ENCODE measurements at places on chromosomes 11 and 22. TPM values are rescaled to one million over a fixed set of nuclear protein-coding genes. Genes with fewer than 3 reads are reported as not detected.

- no peak overlapping the region for H3K4me3 ChIP-seq
- peaks cover 7% of the 10 kb centered on the region for H3K4me1 ChIP-seq
- no peaks in the 10 kb centered on the region for H3K27me3 ChIP-seq
- H3K27ac ChIP-seq: no peak overlapping the region
- H3K36me3 ChIP-seq: peaks cover 16% of the 10 kb centered on the region
- no peak for DNase-seq
These were observed 20.9 kb downstream of the TCP11L1 start for GRCh38 chr11:33060271-33060670.

DNA sequence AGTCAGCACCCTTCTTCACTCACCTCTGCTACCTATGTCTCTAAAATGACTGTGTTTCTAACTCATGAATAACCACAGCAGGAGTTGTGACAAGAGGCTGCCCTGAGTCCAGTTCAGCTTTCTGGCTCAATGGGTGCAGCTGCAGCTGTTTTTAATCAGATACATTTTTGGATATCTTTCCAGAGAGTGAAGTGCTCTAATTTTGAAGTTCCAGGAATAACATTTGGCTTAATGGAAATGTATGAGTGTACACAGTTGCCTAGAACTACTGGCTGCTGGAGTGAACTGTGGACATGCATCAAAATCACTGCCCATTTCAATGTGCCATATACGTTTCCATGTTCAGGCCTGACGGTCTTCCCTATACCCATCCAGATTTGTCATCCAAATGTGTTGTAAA is 769.5 kb upstream of the ANO3 start:
- no peak overlapping the region for H3K27ac ChIP-seq
- DNase-seq: no peak

- H3K27ac ChIP-seq: no peak overlapping the region
- peaks cover 54% of the 10 kb centered on the region for H3K36me3 ChIP-seq
- H3K4me1 ChIP-seq: no peaks in the 10 kb centered on the region
- no peak overlapping the region for H3K4me3 ChIP-seq
- no peak for DNase-seq
These were observed 85.5 kb downstream of the XRRA1 start for GRCh38 chr11:74863410-74863809.

GRCh38 chr22:29654420-29654819 is 51.0 kb downstream of the NF2 start:
- no peak for DNase-seq
- no peaks in the 10 kb centered on the region for H3K4me1 ChIP-seq
- H3K27ac ChIP-seq: no peak overlapping the region

DNA sequence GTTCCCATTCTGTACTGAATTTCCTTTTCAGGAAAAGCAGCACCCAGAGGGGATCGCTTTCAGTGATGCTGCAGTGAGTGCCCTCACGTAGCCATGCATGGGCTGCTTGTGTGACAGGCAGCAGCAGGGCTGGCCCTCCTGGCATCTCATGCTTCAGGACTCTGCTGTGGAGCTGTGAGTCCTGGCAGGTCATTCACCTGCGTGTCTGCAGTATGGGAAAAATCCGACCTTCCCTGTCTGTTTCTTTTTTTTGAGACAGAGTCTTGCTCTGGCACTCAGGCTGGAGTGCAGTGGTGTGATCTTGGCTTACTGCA is 13.4 kb downstream of the GLB1L2 start:
- no peaks in the 10 kb centered on the region for H3K36me3 ChIP-seq
- no peak for DNase-seq
- H3K27ac ChIP-seq: no peak overlapping the region
- H3K4me3 ChIP-seq: no peak overlapping the region
- H3K4me1 ChIP-seq: peaks cover 3% of the 10 kb centered on the region

DNA sequence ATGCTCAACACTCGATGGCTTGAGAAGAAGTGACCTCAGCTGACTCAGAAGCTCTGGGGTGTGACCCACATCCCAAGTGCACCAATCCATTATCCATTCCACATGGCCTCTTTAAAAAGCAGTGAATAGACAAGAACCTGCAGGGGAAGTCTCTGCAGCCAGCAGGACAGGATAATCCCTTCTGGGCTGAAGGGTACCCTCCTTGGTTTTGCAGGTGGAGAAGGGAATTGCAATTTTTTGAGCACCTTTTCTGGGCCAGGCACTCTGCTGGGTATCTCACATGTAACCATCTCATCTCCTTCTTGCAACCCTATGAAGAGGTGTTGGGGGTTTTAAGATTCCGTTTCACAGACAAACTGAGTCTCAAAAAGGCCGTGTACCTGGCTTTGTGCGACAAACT is 76.6 kb downstream of the MYO18B start:
- H3K27me3 ChIP-seq: no peaks in the 10 kb centered on the region
- H3K36me3 ChIP-seq: no peaks in the 10 kb centered on the region
- no peak for DNase-seq
- H3K4me1 ChIP-seq: no peaks in the 10 kb centered on the region
- H3K27ac ChIP-seq: no peak overlapping the region

DNA sequence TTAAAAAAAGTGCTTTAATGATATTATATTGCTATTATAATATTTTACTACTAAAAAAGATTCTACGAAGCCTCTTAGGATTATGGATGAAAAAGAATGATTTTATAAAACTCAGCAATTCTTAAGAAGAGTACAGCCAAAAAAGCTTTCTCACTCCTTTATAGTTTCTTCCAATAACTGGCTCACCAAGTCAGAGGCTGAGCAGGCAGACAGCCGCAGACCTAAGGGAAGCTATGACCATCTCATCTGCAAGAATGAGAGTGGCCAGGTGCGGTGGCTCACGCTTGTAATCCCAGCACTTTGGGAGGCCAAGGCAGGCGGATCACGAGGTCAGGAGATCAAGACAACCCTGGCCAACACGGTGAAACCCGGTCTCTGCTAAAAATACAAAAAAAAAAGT is 12.7 kb upstream of the EMID1 start:
- no peak for DNase-seq
- H3K4me1 ChIP-seq: peaks cover 6% of the 10 kb centered on the region
- H3K27me3 ChIP-seq: no peaks in the 10 kb centered on the region
- H3K27ac ChIP-seq: no peak overlapping the region
- no peaks in the 10 kb centered on the region for H3K36me3 ChIP-seq

GRCh38 chr22:45083659-45084305 is 74.0 kb upstream of the PHF21B start:
- H3K27me3 ChIP-seq: no peaks in the 10 kb centered on the region
- H3K27ac ChIP-seq: no peak overlapping the region
- no peak overlapping the region for H3K4me3 ChIP-seq
- H3K4me1 ChIP-seq: no peaks in the 10 kb centered on the region

DNA sequence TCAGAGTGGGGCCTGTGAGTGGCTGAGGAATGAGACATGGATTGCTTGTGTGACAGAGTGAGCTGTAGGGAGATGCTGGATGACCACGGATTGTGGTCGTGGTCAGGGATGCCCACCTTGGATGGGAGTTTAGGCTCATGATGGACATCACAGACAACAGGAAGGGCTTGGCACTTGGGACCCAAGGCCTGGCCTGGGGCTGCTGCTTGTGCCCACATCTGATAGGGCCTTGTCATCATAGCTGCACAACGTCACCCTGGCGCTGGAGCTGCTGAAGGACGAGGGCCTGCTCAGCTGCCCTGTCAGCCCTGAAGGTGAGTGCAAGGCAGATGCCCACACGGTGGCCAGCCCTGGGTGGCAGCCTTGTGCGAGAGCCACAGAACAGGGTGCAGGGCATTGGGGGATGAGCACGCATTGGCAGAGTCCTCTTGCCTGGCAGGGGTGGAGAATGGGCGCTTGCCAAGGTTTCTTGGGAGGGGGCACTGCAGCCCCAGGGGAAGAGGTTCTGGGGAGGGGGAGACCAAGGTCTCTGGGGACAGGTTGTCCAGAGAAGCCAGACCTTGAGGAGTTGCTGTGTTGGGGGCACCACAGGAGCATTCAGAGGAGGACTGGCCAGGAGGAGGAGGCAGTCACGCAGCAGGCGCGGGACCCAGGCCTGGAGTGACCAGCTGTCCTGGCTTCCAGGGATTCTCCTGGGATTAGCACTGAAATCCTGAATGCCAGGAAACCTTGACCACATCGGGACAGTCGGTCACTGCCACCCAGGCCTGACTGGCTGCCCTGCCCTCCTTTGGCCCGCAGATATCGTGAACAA is 25.0 kb downstream of the PARVG start:
- no peak for DNase-seq
- H3K36me3 ChIP-seq: no peaks in the 10 kb centered on the region
- H3K4me3 ChIP-seq: no peak overlapping the region

DNA sequence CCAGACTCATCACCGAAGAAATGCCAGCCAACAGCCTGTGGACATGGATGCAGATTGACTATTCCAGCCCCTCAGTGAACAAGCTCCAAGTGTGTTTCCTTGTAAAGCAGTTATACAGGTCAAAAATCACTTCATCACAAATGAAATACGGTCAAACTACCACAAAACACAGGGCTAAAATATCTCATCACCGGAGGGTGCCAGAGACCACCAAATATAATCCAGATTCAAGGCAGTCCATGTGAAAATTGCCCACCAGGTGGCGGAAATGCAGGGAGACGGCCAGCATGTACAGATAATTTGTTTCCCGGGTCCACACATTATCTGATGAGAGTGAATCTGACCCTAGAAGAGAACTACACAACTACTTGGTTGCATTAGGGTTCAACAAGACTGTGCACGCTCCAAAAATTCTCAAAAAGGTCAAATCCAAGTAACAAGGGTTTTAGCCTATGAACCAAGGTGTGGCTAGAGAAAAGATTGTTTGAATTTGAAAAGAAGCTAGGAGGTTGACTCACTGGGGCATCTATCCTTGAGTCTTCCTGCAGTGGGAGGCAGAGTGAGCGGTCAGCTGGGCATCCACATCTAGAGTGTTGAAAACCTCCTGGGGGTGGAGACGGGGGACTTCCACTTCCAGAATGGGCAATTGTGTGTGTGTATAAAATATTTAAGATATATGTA is 71.7 kb downstream of the IGLL5 start:
- no peak overlapping the region for H3K4me3 ChIP-seq
- H3K36me3 ChIP-seq: no peaks in the 10 kb centered on the region
- no peaks in the 10 kb centered on the region for H3K4me1 ChIP-seq
- no peak overlapping the region for H3K27ac ChIP-seq

DNA sequence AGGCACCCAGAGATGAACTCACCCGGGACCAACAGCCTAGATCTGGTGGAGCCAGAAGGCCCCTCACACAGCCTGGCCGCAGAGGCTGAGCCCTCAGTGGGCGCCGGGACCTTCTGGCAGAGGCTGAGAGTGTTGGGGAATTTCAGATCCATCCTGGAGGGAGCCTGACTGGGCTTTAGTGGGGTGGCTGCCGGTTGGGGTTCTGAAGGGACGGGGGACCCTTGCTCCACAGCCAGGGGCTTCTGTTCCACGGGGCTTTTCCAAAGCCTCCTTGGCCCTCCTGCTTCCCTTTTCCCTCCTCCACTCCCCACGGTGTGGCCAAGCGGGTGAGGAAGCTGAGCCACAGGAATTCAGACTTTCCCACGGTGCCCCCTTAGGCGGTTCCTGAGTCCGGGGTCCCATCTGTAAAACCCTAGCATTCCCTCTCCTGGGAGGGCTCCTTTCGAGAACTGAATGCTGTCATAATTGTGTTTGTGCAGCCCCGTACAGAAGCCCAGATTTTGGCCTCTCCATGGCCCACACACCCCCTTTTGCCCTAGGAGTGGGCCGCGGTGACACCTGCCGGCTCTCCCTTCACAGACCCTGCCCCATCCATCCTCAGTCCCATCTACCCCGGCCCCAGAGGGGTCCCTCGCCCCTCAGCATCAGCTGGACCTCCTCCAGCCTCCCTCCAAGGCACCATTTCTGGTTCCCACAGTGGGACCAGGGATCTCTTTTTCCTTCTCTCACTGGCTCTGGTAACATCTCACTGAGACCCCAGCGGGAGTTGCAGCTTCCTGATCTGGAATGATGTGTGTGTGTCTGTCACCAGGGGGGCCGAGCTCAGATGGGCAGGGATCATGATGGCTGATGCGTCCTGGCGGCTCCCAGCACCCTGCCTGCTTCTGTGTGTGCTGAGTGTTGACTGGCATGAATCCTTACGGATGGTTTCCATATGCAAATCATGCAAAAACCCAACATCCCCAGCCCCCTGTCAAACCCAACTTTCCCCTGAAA is 1048.4 kb downstream of the TBC1D22A start:
- no peak overlapping the region for H3K4me3 ChIP-seq
- H3K4me1 ChIP-seq: no peaks in the 10 kb centered on the region
- H3K27me3 ChIP-seq: no peaks in the 10 kb centered on the region
- H3K27ac ChIP-seq: no peak overlapping the region
- H3K36me3 ChIP-seq: no peaks in the 10 kb centered on the region

GRCh38 chr11:129248618-129249017 is 56.5 kb upstream of the ARHGAP32 start:
- no peaks in the 10 kb centered on the region for H3K36me3 ChIP-seq
- no peak overlapping the region for H3K4me3 ChIP-seq
- H3K27me3 ChIP-seq: no peaks in the 10 kb centered on the region

- peak; percentile 72 for DNase-seq
- no peaks in the 10 kb centered on the region for H3K36me3 ChIP-seq
- peaks cover 27% of the 10 kb centered on the region for H3K4me1 ChIP-seq
- H3K27me3 ChIP-seq: no peaks in the 10 kb centered on the region
- no peak overlapping the region for H3K4me3 ChIP-seq
- no peak overlapping the region for H3K27ac ChIP-seq
These were observed 8.9 kb downstream of the ZNRF3 start for GRCh38 chr22:28892175-28892731.

GRCh38 chr11:124108156-124108555 is 7.1 kb upstream of the VWA5A start:
- H3K36me3 ChIP-seq: no peaks in the 10 kb centered on the region
- H3K27me3 ChIP-seq: no peaks in the 10 kb centered on the region
- H3K27ac ChIP-seq: no peak overlapping the region
- no peak overlapping the region for H3K4me3 ChIP-seq
- peak; percentile 53 for DNase-seq

DNA sequence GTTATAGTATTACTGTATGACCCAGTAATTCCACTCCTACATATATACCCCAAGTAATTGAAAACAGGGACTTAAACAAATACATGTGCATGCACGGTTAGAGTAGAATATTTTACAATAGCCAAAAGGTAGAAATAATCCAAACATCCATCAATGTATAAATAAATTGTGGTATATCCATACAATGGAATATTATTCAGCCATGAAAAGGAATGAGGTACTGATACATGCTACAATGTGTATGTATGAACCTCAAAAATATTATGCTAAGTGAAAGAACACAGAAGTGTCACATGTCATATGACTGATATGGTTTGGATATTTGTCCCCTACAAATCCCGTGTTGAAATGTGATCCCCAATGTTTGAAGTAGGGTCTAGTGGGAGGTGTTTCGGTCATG is 560.8 kb upstream of the LARGE1 start:
- H3K27me3 ChIP-seq: no peaks in the 10 kb centered on the region
- no peaks in the 10 kb centered on the region for H3K36me3 ChIP-seq
- H3K4me1 ChIP-seq: no peaks in the 10 kb centered on the region
- no peak for DNase-seq
- H3K27ac ChIP-seq: no peak overlapping the region

OR52N4 gene
- not detected for polyA plus RNA-seq

SLC35C1 gene
- polyA plus RNA-seq: 35.2 TPM

TMEM191C gene
- 3.0 TPM for polyA plus RNA-seq

POTEH gene
- polyA plus RNA-seq: not detected

SAA1 gene
- 9.8 TPM for polyA plus RNA-seq

OR52B4 gene
- polyA plus RNA-seq: not detected

MOV10L1 gene
- polyA plus RNA-seq: 0.19 TPM
